Stimulated activated CD8-positive, alpha-beta memory T cell treated with anti-CD3 and anti-CD28 coated beads, Interleukin-4, amount 100 ng/mL, for 4 hours (primary cell): ENCODE measurements at places on chromosomes 12 and 14.
A peak's percentile ranks its signal among the peaks of the same experiment; 100 is the strongest.

DNA sequence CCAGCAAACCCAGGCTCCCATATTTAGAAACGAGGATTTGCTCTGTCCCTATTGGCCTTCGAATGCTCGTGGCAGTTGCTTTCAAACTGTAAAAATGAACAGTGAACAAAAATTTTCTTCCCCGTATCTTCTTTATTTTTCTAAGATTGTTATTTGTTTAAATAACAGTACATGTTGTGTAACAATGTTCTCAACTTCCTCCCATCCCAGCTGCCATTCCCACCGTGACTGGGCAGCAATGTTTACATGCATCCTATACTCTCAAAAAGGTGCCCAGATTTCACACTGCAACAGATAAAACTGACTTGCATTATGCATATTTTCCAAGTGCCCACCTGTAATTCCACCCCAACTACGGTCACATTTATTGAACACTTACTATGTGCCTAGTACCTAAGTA, 12.8 kb downstream of the VCPKMT start:
- no peak for DNase-seq

- DNase-seq: no peak
Measured at GRCh38 chr12:2075508-2076195, 22.9 kb downstream of the CACNA1C start.

- DNase-seq: no peak
Measured at GRCh38 chr12:7758766-7759140, 6.3 kb upstream of the NANOGNB start.

- DNase-seq: no peak
Measured at GRCh38 chr12:47935184-47935583, 28.2 kb upstream of the TMEM106C start.

DNA sequence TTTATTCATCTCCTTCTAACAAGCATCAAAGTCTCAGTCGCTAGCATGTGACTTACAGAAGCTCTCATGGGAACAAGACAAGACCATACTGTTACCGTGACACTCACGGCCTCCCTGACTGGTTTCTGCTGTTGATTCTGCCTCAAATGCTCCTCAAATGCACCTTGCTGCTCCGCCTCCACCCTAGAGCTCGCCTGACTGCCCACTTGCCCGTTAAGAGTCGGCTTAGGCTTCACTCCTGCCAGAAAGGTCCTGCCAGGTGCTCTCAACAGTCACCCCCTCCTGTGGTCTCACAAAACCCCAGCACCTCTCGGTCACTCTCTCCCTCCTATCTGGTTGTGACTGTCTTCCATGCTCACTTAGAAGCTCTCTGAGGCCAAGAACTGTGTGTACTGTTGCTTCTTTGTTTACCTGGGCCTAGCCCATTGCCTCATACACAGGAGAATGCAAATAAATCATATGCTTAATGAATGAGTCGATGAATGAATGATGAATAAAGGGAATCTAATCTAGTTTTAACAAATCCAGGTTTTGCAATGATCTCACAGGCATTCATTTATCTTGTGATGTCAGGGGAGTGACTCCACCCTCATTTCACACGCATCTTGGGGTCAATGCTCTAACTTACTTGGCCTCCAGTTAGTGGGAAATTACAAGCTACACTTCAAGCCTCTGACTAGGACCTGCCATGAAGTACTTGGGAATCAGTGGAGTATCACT, 41.3 kb downstream of the SSH1 start:
- DNase-seq: no peak

DNA sequence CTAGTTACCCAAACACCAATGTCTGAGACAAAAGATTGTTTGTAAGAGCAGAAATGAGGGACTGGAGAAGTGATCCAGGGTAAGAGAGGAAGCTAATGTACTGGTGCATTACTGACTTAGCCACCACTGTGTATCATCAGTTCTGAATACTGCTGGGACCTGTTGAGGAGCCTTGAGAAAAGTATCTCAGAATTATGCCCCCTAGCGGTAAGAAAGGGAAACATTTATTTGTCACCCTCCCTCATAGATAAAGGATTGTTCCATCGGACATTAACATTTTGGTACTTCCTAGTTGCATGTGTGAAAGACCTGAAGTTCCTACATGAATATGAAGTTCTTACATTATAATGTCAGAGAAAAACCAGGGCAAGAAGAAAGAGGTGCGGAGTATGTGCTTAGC, 612.5 kb downstream of the FSCB start:
- no peak for DNase-seq

- DNase-seq: no peak
Measured at GRCh38 chr12:111033281-111034082, 113.1 kb upstream of the MYL2 start.

- DNase-seq: no peak
Measured at GRCh38 chr12:25155022-25155576, 39.9 kb downstream of the DNAI7 start.

DNA sequence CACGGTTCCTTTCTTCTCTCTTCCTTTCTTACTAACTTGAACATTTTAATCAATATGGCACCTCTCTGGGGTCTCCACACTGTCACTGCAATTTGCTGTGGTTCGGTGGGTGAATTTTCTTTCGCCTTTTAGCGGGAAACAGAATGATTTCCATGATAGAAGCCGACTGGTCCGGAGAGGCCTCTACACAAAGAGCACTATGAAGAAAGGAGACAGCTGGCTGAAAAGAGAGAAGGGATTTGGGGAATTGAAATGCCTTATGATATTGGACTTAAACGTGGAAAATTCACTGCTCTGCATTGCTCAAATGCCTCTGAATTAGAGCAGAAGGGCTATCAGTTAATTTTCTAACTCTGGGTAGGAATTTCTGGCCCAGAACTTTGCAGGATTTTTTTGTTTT, 55.9 kb downstream of the KCNA5 start:
- DNase-seq: no peak

DNA sequence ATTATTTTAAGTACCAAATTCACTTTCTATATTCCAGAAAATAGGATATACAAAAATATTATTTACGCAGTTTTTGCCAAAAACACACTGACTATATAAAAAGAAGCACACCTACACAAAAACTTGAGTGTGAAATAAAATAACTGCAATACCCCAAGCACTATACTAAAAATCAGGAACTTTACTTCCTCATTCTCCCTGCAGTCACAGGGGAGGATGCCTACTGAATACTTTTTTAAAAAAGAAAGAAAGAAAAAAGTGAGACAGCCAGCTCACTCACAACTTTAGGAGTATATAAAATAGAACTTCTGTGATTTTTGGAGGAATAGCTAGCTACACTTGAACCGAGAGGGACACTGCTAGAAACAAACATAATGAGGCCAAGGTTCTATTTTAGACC, 12.2 kb downstream of the RPS6KA5 start:
- no peak for DNase-seq

- DNase-seq: peak; percentile 5
Measured at GRCh38 chr12:12807970-12808702, 5.0 kb upstream of the DDX47 start.

DNA sequence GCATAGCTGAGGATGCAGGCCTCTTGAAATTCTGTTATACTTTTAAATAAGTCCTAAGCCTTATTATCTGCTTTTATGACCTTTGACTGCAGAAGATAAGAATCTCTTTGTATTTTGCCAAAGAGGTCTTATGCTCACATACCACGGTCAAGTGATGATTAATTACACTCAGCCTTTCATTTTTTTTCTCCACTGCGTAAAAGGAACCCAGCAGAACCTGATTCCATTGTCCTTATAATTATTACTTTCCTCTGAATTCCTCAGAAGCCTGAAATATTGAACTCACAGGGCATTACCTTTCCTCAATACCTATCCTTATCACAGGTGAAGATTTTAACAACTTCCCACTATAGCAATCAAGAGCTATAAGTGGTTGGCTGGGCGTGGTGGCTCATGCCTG, 498.7 kb upstream of the RPL10L start:
- no peak for DNase-seq

DNA sequence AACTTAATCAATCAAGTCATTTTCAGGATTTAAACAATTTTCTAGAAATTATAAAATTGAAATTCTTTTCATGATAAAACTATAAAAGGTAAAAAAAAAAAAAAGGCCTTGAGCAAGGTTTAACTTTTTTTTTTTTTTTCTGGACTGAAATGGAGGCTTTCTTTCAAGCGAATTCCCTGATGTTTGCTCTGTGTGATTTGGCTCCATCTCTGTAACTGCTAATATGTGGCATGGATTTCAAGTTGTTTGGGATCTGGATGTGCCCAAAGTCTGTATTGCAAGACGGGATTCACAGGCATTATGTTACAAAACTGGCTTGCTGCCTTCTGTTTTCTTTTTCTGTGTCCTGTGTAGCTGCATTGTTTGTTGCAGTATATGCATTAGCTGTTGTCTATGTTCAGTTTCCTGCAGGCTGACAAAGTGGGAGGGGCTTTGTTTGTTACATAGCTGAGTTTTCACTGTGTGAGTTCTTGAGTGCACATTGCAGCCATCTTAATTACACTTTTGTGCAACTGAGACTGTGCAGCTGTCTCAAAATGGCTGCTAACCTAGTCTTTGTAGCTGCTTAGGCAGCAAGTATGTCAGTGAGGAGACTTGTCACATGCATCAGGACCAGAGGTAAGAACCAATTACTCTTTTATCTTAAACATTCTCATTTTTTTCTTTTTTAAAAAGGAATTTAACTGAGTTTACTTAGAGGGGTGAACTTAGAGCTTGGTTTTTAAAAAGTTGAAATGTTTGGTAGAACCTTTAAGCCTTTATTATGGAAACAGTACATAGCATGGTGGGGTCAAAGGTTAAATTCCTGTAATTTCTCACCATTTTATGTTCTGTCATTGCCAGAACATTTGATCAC, 19.5 kb downstream of the ATF7IP start:
- no peak for DNase-seq
